Activated CD4-positive, alpha-beta memory T cell treated with anti-CD3 and anti-CD28 coated beads, Interleukin-2, amount 10 ng/mL, durations not matched to agents 7 days and 5 days (primary cell): ENCODE measurements at places on chromosomes 16 and 17. TPM values are rescaled to one million over a fixed set of nuclear protein-coding genes. Genes with fewer than 3 reads are reported as not detected.

CHCT1 gene
- total RNA-seq = not detected

ZSCAN10 gene
- 0.15 TPM for total RNA-seq

EFCAB13 gene
- total RNA-seq = 5.7 TPM

CANT1 gene
- total RNA-seq = 78.4 TPM

UBALD1 gene
- total RNA-seq = 19.3 TPM

CCL17 gene
- not detected for total RNA-seq

PPP1R27 gene
- total RNA-seq = not detected

RHBDF1 gene
- total RNA-seq = 0.18 TPM

ASGR2 gene
- total RNA-seq = not detected

RNF43 gene
- not detected for total RNA-seq

EPX gene
- not detected for total RNA-seq

ETV4 gene
- 3.6 TPM for total RNA-seq

KCNH4 gene
- total RNA-seq = 0.08 TPM

RANBP10 gene
- 24.3 TPM for total RNA-seq

ARHGDIG gene
- not detected for total RNA-seq

KANSL1 gene
- 105 TPM for total RNA-seq

LRRC46 gene
- total RNA-seq = 0.53 TPM

SRR gene
- 19.3 TPM for total RNA-seq

GNG13 gene
- total RNA-seq = not detected

ANKRD40CL gene
- total RNA-seq = not detected

ACACA gene
- total RNA-seq = 46.3 TPM

MT1M gene
- total RNA-seq = not detected

TSPOAP1 gene
- total RNA-seq = 60.9 TPM

HOXB2 gene
- 20.3 TPM for total RNA-seq

GNGT2 gene
- total RNA-seq = 22.7 TPM

NEUROD2 gene
- total RNA-seq = not detected

NT5C gene
- total RNA-seq = 69.4 TPM

CES4A gene
- total RNA-seq = 37.8 TPM

ZMYND15 gene
- total RNA-seq = not detected

OR1E1 gene
- not detected for total RNA-seq

DYNLRB2 gene
- not detected for total RNA-seq

RNF112 gene
- 0.58 TPM for total RNA-seq

CRAMP1 gene
- 24.5 TPM for total RNA-seq

SLC12A3 gene
- total RNA-seq = not detected

SOCS7 gene
- total RNA-seq = 15.0 TPM

PDILT gene
- total RNA-seq = not detected

MAP1LC3B gene
- total RNA-seq = 77.1 TPM

HIC1 gene
- total RNA-seq = 38.3 TPM

SRL gene
- total RNA-seq = not detected

TMED6 gene
- 1.3 TPM for total RNA-seq

NOS2 gene
- not detected for total RNA-seq

TLCD2 gene
- 0.65 TPM for total RNA-seq

GSE1 gene
- total RNA-seq = 19.8 TPM

SOST gene
- total RNA-seq = not detected

DOC2B gene
- total RNA-seq = not detected

SRCAP gene
- total RNA-seq = 65.0 TPM

TPSD1 gene
- total RNA-seq = not detected
